Caudate nucleus (tissue), 63 donors: ENCODE measurements at places on chromosomes 11 and 22.

GRCh38 chr11:69879729-69880005 is 60.5 kb upstream of the FGF3 start:
- no peak for DNase-seq

DNA sequence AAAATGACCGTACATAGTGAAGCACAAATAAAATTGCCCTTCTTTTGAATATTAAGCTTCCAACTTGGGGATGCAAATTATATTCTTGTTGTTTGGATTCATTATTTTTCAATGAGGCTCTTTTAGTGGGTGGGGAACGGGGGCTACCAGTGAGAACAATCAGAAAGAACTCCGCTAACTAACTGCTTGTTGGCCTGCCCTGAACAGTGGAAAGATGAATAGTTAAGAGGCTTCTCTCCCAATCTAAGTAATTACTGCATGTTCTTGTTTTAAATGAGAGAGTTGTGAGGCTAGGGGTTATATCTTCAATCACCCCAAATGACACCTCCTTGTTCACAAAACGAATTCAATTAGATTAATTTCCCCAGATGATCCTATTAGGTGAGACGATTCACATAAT is 322.0 kb downstream of the FAT3 start:
- no peak for DNase-seq

DNA sequence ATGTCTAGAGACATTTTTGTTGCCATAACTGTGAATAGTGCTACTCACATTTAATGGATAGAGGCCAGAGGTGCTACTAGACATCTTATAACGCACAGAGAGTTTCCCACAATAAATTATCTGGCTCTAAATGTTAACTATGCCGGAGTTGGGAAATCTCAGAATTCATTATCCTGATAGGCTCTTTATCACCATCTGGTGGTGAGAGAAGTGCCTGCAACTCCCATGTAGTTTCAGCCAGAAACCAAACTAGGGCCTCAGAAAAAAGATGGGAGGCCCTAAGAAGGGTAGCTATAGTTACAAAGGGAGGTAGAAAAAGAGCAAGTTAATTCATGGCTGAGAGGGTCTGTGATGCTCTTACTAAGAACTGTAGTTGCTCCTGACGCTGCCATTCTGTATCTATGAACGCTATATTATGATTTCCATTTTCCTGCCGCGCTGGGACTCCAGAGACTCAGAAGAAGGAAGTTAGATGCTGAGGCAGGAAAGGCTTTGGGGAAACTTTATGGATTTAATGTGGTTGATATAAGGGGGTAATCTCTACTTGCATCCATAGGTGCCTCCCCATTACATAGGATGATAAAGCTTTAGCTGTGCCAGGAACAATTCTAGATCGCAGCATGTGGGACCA is 22.9 kb upstream of the MRPL17 start:
- peak; percentile 2 for DNase-seq

GRCh38 chr11:18720091-18720807 is 5.7 kb downstream of the IGSF22 start:
- no peak for DNase-seq

- no peak for DNase-seq
Observed at GRCh38 chr11:74388678-74389327, 9.4 kb downstream of the PGM2L1 start.

DNA sequence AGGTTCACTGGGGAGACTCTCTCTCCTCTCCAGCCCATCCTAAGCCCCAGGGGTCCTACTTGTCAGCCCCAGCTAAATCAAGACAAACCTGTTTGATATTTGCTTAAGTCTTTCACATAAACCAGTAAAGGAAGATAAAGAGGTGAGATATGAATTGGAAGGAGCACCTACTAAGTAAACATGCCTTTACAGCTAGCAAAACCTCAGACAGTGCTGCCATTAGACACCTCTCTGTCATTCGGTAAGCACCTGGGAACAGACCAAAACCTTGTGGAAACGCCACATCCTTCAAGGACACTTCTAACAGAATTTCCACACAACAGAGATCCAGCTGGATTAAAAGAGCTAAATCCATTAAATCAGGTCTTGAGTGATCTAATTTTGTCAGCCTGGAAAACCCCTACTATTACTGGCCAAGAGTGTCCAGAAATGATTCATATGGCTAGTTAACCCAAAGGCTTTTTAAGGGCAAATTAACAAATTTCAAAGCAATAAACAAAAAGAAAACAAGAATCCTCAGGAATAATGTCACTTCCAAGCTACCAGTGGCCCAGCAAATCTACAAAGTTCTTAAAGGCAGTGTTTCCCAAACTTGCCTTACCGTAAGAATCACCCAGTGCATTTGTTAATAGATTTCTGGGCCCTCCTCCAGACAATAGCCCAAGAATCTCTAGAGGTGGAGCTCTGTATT is 2.4 kb downstream of the VPS37C start:
- DNase-seq = no peak

DNA sequence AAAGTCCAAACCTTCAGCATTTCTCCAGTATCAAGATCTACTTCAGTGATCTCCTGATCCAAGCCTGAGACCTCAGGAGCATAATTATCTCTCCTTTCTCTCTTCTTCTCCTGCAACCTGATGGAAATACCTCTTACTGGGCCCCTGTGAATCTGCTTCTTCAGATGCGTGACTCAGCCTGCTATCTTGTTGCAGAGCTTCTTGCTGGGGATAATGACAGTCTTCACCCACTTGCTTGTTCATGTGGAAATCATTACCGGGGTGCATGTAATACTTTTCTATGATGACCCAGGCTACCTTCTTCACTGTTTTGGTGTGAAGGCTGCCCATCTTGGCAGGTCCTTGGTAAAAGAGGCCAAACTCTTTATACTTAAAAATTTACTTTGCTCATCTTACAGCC is 140.0 kb upstream of the POU2AF2 start:
- DNase-seq = no peak

DNA sequence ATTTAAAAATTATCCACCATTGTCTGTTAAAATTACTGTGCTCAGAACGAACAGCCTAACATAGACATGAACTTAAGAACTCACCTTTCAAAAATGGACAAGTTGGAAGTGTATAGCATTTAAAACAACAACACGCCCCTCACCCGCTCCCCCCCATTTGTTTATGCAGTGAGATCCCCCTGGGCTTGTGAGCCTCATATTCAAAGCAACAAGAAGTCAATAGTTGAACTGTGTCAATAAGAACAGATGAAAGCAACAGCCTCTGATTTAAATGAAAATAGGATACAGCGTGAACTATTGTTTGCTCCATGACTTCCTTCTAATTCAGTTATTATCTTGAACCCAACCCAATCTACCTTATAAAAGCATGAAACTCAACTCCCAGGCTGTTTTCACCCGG is 314.2 kb downstream of the BLID start:
- DNase-seq = no peak

- DNase-seq = no peak
Observed at GRCh38 chr11:78039391-78039918, 16.4 kb upstream of the KCTD14 start.

DNA sequence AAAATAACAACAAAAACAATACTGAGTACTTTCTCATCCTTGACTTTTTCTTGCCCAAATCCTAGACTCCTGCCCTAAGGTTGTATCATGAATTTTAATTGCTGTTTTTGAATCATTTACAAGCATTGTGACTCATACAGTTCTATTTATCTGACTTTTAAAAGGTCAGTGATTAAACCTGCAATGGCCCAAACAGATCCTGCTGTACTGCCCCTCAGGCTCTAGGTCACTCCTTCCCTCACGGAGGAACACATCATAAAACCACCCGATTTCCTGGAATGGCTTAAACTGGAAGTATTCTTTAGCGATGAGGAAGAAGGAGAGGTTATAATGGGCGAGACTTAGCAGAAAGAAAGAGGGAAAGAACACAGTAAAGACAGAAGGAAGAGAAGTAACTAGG is 12.3 kb downstream of the ARFGAP3 start:
- DNase-seq = no peak
